ENCODE measurements at places on chromosomes 3 and 15.

GRCh38 chr3:44576613-44577012 is 8.2 kb upstream of the ZNF660 start:
- no peak for DNase-seq

- DNase-seq, result no peak
Measured at GRCh38 chr3:56985878-56986277, 74.6 kb upstream of the SPATA12 start.

DNA sequence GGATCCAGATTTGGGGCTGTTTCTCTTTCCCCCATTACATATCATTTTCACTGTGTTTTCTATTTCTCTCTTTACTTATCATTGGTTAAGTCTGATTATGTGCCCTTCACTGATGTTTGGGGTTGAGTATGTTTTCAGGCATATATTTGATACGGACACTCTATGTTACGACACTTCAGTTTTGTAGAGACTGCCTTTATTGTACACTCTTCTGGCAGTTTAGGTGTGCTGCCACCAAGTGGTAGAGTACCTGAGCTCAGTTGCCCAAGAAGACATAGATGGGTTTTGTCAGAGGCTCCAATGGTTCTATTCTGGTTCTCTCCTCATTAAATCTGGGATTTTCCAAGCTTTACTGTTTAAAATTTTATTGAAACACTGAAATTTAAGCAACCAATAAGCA is 255.0 kb upstream of the ROPN1 start:
- DNase-seq, result peak; percentile 31

GRCh38 chr15:51366071-51366470 is 24.6 kb downstream of the GLDN start:
- DNase-seq, result no peak

- no peak for DNase-seq
Measured at GRCh38 chr3:87501076-87501475, 224.7 kb upstream of the POU1F1 start.

- DNase-seq, result no peak
Measured at GRCh38 chr3:14206548-14207177, 28.0 kb downstream of the LSM3 start.

- DNase-seq, result no peak
Measured at GRCh38 chr15:74220475-74221248, 15.5 kb upstream of the CCDC33 start.

DNA sequence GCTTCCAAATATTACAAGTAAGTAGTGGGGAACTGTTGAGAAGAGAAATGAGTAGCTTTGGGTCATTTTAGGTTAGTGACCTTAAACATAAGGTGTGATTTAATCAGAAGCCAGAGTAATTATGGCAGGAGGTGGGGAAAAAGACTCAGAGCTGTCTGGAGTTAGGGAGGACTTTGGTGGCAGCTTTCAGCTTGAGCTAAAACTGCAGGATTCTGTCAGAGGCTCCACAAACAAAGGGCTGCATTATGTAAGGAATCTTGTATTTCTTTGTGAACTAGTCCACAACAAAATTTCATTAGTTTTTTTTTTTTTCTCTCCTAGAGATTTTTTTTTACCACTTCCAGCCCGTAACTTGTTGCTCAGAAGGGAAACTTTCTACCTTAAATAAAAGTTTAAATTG is 345.3 kb downstream of the TIGIT start:
- no peak for DNase-seq

- no peak for DNase-seq
Measured at GRCh38 chr3:36928220-36928619, 16.6 kb downstream of the TRANK1 start.

DNA sequence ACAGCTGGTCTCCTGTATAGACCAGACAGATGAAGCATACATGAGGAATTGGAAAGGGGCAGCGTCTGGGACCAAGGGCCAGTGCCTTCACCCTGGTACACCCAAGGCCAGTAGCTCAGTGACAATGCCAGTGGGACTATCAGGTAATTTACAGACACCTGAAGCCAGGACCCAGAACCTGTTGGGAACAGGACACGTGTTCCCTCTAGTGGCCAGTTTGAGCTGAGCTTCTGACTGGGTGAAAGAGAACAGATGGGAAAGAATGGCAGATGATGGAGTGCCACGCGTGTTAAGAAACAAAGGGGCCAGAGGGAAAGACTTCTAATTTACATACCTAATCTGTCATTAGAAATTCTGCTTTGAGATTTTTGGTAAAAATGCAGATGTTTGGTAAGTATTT is 5.1 kb upstream of the SLC25A38 start:
- DNase-seq, result no peak

DNA sequence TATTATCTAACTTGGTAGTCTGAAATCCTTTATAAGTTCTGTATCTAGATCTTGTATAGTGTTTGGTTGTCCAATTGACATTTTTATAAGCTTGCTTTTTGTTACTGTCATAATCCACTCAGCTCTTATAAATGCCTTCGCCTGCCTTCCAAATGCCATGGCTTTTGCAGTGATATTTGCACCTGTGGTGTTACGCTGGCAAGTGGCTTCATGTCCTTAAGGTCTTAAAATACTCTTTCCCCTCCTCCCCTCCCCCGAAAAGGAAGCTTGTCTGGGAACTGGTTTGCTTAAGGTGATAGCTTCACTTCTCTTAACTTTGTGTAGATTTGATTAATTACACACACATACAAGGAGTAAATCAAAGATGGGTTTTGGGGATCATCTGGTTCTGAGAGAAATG is 62.0 kb downstream of the ABHD2 start:
- no peak for DNase-seq

- no peak for DNase-seq
Measured at GRCh38 chr3:116863270-116863770, 153.7 kb downstream of the TUSC7 start.

GRCh38 chr3:191628571-191628970 is 167.6 kb downstream of the PYDC2 start:
- no peak for DNase-seq

- no peak for DNase-seq
Measured at GRCh38 chr15:44394062-44394461, 33.4 kb upstream of the CTDSPL2 start.

- DNase-seq, result no peak
Measured at GRCh38 chr3:172289583-172289982, 158.7 kb downstream of the GHSR start.

DNA sequence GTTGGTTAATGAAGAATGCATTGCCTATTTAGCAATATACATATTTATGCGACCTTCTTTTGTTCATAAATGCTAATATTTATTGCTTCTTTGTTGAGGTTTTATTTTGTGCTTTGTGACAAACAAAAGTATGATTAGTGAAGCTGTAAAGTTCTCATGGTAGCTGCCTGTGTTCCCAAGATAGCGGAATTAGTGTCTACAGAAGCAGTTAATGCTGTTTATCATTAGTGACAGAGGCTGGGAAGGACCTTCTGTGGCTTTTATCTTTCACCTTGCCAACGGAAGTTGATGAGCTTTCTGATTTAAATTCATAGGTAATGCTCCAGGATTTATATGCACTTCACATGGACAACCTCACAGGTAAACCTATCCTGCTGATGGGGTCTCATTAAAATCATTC is 418.3 kb downstream of the CADM2 start:
- no peak for DNase-seq

DNA sequence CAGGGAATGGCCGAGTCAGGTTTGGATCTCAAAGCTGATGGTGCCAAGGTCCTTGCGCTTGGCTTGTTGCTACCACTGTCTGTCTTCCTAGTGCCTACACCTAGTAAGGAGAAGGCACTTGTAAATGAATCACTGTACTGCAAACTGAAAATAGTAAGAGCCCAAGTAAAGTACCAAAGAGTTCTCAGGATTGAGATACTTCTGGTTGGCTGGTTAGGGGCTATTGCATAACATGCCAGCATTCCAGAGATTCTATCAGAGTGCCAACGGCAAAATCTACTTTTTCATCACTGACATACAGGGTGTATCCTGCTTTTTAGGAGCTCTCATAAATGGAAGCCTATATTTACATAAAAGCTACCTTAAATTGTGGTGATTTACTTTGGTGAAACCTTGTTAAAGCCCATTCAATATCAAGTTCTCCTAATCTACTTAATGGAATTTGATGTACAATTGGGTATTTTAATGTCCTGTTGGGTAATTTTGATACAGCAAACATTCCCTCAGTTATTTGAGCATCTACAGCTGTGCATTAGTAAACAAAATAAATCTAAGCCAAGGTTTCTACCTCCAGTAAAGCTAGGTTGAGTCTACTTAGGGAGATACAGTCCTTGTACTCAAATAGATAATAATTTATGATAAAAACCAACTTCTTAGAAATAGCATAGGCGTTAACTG is 30.7 kb upstream of the CHD2 start:
- no peak for DNase-seq

DNA sequence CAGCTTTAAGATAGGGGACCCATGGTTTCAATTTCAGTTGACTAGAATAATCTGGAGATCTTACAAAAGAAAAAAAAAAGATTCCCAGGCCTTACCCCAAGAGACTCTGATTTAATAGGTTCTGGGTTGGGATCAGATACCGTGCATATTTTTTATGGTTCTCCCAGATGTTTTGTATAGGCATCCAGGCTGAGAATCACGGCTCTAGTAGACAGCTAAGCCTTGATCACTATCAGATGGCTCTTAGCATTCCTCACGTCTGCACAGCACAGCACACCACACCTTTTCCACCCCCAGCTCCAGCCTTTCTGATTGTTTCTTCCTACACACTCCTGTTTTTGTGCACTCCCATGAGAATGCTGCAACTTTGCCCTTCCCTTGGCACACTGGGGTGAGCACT is 40.8 kb downstream of the TMEM45A start:
- no peak for DNase-seq

GRCh38 chr3:185584686-185585085 is 1.4 kb upstream of the SENP2 start:
- DNase-seq, result no peak

DNA sequence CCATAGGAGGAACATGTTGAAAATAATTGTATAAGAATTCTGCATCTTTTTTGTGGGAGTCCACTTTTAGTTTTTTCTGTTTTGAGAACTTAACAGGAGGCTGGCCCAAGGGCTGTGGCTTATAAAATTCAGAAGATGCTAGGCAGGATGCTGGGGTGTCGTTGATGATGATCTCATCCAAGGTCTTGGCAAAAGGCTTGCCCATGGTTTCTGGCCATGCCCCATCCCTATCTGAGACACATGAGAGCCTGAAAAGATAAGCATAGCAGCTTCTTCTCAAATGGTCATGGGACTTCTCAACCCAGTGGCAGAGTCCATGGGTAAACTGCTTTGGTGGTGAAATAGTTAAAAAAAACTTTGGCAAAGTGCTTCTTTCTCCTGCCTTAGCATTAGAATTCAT is 35.2 kb downstream of the CMSS1 start:
- DNase-seq, result no peak

DNA sequence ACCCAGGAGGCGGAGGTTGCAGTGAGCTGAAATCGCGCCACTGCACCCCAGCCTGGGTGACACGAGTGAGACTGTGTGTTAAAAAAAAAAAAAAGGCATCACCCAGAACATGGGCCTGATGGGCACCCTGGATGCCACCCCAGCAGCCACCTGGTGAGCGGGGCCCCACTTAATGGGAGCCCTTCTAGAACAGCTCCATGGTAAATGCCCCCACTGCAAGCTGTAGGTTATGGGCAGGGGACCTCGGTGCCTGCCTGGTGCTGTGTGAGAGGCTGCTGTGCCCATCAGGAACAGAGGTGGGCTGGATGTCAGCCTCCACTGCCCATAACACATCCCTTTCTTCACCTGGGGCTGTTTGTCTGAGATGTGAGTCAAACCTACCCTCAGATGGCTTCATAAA is 156.2 kb upstream of the MEF2A start:
- no peak for DNase-seq

GRCh38 chr15:52749258-52749657 is 40.9 kb downstream of the ONECUT1 start:
- no peak for DNase-seq

DNA sequence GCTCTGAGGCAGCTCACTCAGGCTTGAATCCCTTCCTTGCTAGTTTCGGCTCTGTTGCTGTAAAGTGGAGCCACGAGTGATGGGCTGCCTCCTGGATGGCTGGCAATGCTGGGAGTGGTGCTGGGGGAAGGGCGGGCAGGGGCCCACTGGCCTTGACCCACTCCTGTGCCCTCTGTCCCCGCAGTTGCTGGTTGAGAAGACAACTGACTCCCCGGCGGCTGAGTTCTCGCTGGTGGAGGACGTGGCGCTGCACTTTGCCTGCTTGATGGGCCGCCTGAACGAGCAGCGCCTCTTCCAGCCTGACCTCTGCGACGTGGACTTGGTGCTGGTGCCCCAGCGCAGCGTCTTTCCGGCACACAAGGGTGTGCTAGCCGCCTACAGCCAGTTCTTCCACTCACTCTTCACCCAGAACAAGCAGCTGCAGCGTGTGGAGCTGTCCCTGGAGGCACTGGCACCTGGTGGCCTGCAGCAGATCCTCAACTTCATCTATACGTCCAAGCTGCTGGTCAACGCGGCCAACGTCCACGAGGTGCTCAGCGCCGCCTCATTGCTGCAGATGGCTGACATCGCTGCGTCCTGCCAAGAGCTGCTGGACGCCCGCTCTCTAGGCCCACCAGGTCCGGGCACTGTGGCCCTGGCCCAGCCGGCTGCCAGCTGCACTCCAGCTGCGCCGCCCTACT is 4.7 kb downstream of the ZBTB47 start:
- DNase-seq, result no peak

GRCh38 chr3:138300647-138301046 is 29.0 kb downstream of the NME9 start:
- DNase-seq, result no peak

DNA sequence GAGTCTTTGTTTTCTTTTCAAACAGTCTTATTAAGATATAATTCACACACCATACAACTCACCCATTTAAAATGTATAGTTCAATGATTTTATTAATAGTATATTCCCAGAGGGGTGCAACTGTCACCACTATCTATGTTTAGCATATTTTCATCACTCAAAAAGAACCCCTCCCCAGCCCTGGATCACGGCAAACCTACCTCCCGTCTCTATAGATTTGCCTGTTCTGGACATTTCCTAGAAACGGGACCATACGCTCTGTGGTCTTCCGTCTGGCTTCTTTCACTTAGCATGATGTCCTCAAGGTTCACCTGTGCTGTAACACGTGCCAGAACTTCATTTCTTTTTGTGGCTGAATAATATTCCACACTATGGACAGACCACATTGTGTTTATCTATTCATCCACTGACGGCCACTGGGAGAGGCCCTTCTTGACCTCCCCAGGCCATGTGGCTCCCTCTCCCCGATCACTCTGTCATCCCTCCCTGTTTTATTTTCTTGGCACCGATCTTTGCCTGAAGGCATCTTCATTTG is 56.4 kb downstream of the IQSEC1 start:
- DNase-seq, result no peak

DNA sequence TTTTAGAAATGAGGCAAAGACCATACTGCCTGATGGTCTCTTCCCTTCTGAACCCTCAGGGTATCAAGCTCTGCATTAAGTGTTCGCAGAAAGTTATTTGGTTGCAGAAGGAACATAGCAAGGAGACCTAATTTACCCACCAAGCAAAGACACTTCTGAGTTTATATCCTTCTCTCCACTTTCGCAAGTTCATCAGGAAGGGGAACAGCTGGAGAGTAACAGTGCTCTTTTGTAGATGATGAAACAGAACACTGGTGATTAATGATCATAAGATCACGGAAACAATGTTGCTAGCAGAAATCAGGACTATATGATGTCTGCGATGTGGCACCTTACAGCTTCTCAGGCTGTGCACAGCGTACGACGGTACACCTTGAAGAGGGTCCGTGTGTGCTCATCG is 62.1 kb downstream of the NCEH1 start:
- DNase-seq, result peak; percentile 21
